ENCODE measurements at places on chromosomes 13 and 19.

- no peak for DNase-seq
These were observed 530.4 kb downstream of the MYO16 start for GRCh38 chr13:109159650-109160309.

- DNase-seq = peak; percentile 26
These were observed 53.0 kb upstream of the ZNF254 start for GRCh38 chr19:24033963-24034342.

DNA sequence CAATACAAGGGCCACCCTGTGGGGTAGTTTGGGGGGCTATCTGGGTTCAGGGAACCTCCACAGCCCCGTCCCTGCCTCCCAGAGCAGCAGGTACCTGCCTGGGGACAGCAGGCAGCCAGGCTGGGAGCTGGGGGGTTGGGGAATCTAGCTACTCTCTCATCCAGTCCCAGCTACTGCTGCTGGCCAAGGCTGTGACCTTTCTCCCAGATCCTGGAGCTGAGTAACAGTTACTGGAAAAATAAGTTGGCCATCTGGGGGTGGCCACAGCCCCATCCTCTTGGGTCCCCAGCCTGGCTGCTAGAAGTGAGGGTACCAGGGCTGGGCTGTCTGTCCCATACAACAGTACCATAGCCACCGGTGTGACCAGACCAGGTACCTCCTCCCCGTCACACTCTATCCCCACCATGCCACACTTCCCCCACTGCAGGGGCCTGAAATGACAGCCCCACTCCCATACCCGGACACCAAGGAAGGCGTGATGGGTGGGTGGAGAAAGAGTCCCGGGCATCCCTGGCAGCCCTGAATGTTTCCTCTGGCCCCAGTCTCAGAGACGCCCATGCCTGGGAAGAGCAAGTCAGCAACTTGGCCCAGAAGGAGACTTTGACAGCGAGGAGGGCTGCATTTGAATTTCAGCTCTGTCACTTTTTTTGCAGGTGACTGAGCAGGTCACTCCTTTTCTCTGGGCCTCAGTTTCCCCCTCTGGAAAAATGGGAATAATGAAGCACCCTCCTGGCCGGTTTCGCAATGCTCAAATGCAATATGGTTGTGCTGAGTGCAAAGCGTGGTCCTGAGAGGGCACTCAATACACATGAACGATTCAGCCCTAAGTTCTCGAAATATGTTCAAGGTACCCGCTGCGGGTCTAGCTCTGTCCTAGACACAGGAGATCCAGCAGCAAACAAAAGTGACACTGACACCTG is 30.7 kb upstream of the NFIC start:
- no peak for DNase-seq

- no peak for DNase-seq
These were observed 4.6 kb downstream of the MIDN start for GRCh38 chr19:1252821-1253513.

DNA sequence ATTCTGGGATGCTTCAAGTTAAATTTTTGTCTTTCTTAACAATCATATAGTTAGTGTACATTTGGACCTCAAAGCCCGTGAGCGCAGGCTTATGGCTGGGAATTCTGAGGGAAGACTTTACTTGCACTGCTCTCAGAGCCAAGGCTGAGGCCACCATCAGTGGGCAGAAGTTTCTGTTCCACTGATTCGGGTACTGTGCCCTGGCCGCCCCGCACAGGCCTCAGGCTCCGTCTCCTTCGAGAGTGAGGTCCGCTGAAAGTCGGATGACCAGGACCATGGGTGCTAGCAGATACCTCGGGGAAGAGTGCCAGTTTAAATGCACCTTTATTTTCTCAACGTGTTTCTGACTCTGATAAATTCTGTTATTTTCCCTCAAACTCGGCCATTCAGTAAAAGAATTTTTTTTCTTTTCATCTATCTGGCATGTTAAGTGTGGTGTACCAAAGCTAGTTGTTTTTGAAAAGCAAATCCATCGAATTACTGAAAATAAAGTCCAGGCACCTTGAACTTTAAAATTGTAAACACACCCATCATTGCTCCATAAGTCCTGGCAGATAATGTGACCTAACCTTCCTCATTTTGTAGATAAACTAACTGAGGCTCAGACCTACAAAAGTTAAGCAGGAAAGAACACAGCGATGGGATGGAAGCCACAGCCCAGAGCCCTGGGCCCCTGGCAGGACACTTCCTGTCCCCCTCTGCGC is 126.7 kb downstream of the SOX1 start:
- DNase-seq = no peak

All from activated naive CD4-positive, alpha-beta T cell (primary cell).